ENCODE measurements at places on chromosomes 13 and 19.

- DNase-seq, result no peak
Measured at GRCh38 chr13:52387721-52388120, 18.3 kb downstream of the THSD1 start.

DNA sequence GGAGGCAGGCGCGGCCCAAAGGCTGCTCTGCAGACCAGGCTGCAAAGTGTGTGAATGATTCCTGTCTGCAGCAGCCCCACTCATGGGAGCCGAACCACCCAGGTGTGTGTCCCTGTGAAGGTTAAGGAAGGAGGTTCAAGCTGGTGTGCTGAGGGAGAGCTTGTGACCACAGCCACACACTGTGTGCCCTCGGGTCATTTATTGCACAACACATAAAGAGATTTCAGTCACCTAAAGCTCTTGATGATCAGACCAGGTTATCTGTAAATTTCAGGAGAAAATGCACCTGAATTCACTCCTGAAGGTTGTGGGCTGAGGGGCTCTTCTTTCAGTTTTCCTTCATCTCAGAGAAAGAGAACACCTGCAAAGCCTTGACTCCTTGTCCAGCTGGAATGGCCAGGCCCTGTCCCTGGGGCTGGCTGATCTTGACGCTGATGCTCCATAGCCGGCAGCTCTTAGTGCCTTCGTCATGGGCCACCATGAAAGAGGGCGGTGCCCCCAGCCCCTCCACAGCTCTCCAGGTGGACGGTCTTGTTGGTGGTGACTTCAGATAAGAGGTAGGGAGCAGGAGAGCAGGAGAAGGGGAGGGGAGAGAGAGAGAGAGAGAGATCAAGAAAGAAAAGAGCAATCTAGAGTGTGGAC, 110.8 kb upstream of the C1QTNF9B start:
- no peak for DNase-seq

DNA sequence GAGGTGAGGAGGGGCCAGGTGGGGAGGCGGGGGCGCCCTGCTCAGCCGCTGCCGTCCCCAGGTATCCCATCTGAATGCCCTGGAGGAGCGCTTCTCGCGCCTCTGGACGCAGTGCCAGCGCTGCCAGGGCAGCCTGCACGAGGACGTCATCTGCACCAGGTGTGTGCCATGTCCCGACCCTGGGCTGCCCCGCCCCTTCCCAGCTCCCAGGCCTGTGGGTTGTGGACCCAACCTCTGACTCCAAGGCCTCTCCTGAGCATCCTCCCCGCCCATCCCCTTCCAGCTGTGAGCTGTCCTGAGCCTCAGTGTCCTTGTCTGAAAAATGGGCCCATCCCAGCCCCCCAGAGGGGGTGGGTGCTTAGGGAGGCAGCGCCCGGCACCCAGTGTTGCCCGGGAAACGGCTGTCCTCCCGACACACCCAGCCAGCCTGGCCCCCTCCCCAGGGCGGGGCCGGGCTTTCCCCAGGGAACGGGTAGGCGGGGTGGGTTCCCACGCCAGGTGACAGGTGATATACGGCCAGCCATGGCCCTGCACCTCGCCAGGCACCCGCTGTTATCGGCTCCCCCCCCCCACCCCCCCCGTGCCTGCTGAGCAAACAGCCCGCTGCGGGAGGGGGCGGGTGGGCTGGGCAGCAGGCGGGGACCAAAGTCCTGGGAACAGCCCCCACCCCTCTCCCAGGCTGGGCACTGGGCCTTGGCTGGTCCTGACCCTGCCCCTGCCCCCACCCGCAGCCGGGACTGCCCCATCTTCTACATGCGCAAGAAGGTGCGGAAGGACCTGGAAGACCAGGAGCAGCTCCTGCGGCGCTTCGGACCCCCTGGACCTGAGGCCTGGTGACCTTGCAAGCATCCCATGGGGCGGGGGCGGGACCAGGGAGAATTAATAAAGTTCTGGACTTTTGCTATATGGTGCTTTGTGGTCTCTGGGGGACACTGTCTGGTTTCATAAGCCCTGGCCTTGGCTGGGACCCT, 1.3 kb upstream of the SPIB start:
- no peak for DNase-seq

DNA sequence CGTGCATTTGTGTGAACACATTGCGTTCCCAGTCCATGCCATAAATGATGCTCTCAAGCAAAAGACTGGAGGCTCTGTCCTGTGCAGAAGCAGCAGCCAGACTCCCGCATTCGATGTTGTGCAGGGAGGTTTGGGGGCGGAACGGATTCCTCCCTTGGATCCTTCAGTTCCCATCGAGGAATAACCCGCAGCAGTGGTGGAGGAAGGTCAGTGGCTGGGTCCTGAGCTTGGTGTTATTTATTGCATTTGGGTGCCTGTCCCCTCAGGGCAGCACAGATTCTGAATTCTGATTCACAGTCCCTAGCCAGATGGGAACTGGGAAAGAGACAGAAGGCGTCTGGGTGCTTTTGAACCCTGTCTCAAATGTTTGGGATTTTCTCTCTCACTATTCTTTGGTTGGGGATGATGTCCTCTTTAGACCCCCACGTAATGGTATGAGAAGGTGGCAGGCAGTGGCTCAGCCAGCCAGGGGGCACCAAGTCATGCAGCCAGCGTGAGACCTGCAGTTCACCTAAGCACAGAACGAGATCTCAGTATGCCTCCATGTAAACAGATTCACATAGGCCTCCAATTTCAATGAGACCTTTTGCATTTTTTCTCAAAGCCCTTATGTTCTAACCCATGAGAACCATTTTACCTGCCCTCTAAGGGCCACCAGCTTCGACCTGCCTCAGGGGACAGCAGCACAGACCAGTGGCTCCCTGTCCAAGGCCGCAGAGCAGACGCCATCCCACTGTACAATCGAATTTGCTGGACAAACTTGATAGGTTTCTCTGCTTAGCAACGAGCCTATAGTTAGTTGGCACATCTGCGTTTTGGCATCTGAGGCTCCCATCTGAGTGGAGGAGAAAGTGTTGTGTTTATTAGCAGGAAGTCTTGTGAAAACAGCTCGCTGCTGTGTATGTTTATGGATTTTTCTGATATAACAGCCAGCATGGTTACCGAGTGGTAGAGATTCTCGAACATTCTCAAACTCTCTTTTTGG, 17.8 kb downstream of the KCTD15 start:
- DNase-seq, result no peak

GRCh38 chr19:21323000-21323399, 6.2 kb downstream of the ZNF708 start:
- no peak for DNase-seq

GRCh38 chr13:72185776-72186175, 318.8 kb upstream of the DACH1 start:
- DNase-seq, result no peak

DNA sequence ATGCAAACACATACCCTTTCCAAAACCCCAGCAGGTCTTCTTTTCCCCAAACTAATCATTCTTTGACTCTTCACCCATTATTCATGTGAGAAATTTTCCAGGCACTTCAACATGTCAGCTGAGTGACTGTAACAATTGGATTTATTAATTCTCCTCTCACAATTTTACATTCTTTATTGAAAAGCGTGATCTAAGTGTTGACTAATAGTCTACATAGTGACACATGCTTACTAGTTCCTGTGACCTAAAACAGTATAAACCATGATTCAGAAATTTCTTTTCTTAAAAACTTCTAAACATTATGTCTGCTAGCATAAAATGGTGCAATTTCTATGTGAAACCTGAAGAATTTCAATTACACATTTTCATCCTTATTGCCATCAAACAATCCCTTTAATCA, 532.3 kb downstream of the GPC5 start:
- DNase-seq, result no peak

- no peak for DNase-seq
Measured at GRCh38 chr13:98800078-98800477, 47.6 kb upstream of the SLC15A1 start.

GRCh38 chr19:17860993-17861360, 1.3 kb downstream of the RPL18A start:
- DNase-seq, result no peak

GRCh38 chr13:44283600-44283999, 90.0 kb upstream of the SERP2 start:
- no peak for DNase-seq

GRCh38 chr13:114143806-114144605, 11.6 kb upstream of the RASA3 start:
- DNase-seq, result no peak
